GM04504 (cell line): ENCODE measurements at places on chromosomes 3 and 15.

- DNase-seq: no peak
These were observed 138.3 kb upstream of the PTPRG start for GRCh38 chr3:61422945-61423673.

DNA sequence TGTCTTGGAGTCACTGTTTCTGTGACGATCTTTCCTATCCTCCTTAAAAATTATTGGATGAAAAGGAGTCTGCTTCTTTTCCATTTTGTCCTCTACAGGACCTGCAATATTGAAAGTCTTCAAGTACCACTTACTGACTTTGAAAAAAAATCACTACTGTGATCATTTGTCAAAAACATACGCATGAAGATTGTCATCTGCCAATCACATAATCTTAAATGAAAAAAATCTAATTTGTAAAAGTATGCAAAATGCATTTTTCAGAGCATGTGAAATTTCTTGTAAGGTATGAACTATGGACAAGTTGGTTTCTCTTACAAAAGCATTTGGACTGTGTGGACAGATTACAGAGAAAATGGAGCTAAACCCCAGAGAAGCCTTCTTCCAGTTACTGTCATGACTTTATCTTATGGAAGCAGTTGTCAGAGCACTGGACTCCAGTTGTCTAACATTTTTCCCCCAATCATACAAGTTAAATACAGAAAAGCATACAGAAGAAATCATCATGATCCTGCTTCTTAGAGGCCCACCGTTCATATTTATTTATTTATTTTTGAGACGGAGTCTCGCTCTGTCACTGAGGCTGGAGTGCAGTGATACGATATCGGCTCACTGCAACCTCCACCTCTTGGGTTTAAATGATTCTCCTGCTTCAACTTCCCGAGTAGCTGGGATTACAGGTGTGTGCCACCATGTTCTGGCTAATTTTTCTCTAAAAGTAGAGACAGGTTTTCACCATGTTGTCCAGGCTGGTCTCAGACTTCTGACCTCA is 3.4 kb upstream of the PXK start:
- no peak for DNase-seq

- no peak for DNase-seq
These were observed 30.6 kb upstream of the FAM107A start for GRCh38 chr3:58607816-58608215.

DNA sequence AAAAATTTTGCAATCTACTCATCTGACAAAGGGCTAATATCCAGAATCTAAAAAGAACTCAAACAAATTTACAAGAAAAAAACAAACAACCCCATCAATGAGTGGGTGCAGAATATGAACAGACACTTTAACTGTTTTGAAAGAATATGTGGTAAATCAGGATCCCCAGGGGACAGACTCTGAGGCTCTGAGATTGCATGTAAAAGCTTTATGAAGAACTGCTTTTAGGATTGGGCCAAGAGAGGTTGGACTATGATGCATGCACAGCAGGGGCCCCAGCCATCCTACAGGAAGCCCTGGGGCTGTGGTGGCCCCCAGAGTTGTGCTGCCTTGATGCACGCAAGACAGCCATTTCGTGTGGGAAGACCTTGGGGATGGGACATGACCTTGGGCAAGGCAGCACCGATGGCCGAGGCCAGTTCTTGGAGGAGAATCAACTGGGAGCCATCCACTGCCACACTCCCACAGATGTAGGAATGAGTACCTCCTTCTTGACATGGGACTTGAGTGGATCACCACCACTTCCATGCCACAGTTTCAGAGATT is 298.1 kb upstream of the THBS1 start:
- no peak for DNase-seq

- DNase-seq: no peak
These were observed 158.0 kb downstream of the RAB11A start for GRCh38 chr15:66027268-66027805.

- DNase-seq: no peak
These were observed 138.8 kb downstream of the MYLK start for GRCh38 chr3:123745184-123745855.

DNA sequence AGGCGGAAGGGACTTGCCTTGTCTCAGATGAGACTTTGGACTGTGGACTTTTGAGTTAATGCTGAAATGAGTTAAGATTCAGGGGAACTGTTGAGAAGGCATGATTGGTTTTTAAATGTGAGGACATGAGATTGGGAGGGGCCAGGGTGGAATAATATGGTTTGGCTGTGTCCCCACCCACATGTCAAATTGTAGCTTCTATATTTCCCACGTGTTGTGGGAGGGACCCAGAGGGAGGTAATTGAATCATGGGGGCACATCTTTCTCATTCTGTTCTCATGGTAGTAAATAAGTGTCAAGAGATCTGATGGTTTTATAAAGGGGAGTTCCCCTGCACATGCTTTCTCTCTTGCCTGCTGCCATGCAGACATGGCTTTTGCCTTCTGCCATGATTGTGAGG is 89.2 kb downstream of the CGGBP1 start:
- no peak for DNase-seq

DNA sequence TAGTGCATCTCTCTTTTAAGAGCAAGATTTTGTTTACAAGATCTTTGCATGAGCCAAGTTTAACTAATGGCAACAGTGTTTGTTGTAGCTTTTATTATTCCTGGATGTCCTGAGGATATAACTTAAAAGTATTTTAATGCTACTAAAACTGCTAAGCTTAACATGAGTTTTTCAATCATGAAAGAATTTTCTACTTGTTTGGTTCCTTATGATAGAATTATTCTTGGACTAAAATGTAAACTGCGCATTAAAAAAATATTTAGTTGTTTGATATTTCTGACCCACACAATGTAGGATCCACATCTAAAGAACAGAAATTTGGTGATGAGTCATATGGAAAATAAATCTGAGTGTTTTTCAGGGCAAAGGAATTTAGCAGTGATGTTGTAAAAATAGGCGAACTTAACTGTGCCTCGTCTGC is 70.8 kb downstream of the RAP2B start:
- no peak for DNase-seq
